ENCODE measurements at places on chromosomes 7 and 10.

GRCh38 chr10:113020838-113021237 lies 70.8 kb downstream of the TCF7L2 start:
- no peak for DNase-seq

DNA sequence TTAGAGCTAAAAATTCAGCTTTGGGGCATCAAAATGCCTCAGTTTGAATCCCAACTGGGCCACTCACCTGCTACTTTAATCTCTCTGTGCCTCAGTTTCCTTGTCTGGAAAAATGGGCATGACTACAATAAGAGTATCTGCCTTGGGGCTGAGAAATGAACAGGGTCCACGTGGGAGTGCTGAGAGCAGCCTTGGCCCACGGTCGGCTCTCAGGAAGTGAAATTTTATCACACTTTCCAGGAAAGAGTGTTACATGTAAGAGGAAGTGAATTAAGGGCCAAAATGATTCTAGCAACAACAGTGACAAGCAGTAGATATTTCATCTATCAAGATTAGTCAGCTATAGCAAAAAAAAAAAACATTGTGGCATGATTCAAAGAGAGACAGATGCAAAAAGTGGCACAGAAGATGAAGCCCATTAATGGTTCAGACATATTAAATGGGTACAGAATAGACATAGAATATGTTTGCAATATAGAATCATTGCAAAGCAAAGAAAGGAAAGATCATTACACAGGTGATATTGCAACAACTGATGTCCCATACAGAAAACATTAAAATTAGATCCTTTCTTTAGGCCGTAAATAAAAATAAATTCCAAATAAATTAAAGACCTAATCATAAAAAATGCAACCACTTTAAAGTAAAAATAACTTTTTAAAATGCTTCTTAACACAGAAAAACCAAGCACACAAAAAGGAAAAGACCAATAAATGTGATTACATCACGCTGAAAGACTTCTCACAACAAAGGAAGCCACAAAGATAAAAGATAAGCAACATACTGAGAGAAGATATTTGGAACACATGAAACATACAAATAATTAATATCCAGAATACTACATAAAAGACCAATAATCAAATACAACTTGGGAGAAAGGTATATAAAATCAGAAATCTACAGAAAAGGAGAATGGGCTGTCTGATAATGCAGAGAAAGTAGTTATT lies 4.3 kb downstream of the TMEM273 start:
- no peak for DNase-seq

GRCh38 chr7:106896231-106896630 lies 31.1 kb downstream of the PIK3CG start:
- no peak for DNase-seq

DNA sequence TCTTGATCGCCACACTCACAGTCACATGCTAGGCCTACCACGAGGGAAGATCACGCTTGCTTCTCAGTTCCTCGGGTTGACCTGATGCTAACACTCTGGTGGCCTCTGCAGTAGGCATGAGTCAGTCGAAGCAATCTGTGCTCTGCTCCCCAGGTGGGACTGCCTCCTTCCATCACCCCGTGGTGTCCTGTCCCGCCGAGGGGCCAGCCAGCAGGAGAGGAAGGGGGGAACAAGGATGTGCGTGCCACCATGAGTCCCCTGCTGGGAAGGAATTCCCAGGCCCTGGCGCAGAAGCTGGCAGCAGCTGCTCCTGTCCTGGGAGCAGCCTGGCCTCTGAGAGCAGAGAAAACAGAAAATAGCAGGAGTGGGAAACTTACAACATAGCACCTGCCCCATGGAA lies 695.0 kb upstream of the NRP1 start:
- DNase-seq = no peak

DNA sequence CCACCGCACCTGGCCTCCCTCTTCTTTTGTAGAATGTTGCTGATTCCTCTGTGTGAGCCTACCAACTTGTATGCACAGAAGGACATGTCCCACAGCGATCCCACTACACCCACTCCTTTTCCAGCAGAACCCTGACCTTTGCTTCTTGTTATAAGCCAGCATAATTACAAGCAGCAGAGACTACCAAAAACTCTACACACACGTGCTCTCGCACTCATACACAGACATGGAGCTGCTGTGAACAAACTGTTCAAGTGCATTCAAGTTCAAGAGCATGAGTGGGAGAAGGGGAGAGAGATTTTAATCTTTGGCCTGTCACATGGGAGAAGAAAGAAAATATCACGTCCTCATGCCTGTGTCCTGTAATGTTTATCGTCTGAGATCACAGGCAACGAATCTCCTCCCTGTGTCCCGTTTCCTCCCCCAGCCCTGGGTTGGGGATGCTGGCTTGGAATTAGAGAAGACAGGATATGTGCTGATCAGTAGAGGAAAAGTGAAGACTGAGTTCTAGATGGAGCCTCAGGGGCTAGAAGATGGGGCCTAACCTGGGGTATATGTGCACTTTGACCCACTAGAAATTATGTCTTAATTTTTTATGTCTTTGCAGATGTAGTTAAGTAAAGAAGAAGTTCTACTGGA lies 79.6 kb downstream of the NHLRC2 start:
- no peak for DNase-seq

GRCh38 chr7:108335269-108335918 lies 120.8 kb downstream of the NRCAM start:
- peak; percentile 31 for DNase-seq

GRCh38 chr7:1939434-1940401 lies 269.6 kb downstream of the ELFN1 start:
- DNase-seq = no peak

DNA sequence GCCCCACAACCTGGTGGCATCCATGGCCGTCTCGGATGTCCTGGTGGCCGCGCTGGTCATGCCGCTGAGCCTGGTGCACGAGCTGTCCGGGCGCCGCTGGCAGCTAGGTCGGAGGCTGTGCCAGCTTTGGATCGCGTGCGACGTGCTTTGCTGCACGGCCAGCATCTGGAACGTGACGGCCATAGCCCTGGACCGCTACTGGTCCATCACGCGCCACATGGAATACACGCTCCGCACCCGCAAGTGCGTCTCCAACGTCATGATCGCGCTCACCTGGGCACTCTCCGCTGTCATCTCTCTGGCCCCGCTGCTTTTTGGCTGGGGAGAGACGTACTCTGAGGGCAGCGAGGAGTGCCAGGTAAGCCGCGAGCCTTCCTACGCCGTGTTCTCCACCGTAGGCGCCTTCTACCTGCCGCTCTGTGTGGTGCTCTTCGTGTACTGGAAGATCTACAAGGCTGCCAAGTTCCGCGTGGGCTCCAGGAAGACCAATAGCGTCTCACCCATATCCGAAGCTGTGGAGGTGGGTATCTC lies 1.1 kb downstream of the HTR5A start:
- DNase-seq = no peak

DNA sequence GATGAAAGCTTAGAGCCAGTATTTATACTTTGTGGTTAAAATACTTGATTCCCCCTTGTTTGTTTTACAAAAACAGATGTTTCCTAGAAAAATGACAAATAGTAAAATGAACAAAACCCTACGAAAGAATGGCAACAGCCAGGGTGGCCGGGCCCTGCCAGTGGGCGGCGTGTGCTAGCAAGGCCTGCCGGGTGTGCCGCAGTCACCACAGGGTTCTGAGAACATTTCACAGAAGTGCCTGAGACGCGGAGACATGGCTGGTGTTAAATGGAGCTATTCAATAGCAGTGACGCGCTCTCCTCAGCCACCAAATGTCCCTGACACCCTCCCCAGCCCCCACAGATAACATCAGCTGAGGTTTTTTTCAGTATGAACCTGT lies 14.5 kb downstream of the GPR146 start:
- DNase-seq = no peak

DNA sequence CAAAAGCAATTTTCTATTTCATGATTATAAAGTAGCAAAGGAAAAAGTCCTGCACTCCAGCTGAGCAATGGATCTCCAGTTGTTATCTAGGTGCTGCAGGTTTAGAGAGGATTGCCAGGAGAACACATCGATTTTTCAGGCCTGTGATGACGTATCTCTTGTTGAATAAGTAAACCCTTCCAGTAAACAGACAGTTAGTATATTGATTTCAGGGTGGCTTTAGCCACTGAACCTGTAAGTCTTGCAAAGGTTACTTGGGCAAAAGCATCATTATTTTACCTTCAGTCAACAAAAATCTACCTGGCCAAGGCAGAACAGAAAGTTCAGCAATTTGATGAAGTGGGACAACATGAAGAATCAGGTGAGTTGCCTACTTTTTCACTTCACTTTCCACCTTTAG lies 12.3 kb downstream of the EGFR start:
- DNase-seq = no peak

DNA sequence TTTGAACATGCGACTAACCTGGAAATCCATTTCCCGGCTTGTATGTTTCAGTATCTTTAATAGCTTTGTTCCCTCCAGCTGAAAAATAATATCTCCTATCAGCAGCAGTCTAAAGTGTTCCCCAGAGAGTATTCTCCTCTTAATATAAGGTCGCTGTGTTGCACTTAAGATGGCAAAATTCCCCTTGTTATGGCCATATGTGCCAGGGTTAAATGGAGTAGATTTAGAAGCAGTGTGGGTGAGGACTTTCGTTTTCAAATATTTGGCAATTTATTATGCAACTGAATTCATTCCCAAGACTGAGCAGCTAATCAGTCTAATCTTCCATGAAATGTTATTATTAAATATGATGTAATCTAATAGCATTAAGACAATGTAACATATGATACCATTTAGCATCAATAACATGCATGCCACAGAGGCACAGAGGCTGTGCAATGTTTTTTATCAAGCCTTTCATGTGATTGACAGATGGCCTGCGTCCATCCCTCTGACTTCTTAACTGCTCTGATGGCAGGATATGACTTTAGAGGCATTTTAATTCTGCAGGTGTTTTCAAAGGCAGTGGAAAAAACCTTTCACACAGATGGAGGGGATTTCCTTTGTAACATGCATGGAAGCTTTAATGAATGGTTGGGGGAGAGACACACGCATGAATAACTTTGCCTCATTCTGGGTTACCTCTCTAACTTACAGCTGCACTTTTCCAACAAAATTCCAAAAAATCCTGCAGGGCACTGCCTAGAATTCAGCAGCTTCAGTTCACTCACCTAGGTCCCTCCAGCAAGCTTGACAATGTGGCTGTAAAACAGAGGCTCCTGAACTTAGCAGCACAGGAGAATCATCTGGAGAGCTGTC lies 55.1 kb upstream of the ZPBP start:
- DNase-seq = no peak

DNA sequence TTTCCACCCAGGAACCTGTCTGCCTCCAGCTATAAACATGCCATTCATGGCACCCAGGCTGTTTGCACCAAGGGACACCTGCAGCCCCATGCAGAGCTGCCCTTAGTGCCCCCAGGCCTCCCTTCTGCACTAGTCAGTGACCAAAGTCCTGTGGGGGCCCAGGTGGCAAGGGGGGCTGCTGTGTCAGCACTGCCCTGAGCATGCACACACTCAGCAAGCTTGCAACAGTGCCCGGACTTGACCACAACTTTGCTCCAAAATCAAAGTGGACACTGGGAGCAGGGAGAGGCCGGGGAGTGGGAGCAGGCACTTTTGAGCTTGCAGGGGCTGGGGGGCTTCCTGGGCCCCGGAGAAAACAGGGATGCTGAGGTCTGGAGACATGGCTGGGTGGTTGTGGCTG lies 192.9 kb upstream of the MBL2 start:
- DNase-seq = no peak
